ENCODE measurements at places on chromosomes 6 and 20. TPM values are rescaled to one million over a fixed set of nuclear protein-coding genes. Genes with fewer than 3 reads are reported as not detected.

The DLK2 gene
- 0.29 TPM for total RNA-seq

The KCNQ5 gene
- total RNA-seq: 8.5 TPM

The PTPRK gene
- total RNA-seq: 165 TPM

The EPHA7 gene
- total RNA-seq: not detected

The EYA2 gene
- 17.7 TPM for total RNA-seq

The SLC17A1 gene
- total RNA-seq: not detected

- H3K27me3 ChIP-seq: no peaks in the 10 kb centered on the region
- no peak overlapping the region for H3K4me3 ChIP-seq
- H3K36me3 ChIP-seq: no peaks in the 10 kb centered on the region
- H3K27ac ChIP-seq: no peak overlapping the region
These were observed 12.4 kb downstream of the ZNF341 start for GRCh38 chr20:33744181-33744580.

DNA sequence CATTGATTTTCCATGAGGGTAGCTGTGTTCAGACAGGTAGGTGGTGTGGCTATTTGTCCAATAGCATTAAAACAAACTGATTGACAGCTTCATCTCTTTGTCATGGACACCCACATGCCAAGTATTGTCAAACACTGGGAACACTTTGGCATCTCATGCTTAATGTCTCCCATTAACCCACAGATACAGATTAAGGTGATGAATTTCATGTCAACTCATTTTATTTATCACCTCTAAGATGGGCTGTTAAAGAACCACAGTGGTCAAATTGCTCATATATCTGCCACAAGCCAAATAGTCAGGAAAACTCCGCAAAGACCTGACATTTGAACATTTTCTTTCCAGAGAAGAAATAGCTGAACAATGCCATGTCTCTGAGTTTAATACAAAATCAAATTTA, 139.1 kb upstream of the SPTLC3 start:
- no peaks in the 10 kb centered on the region for H3K27me3 ChIP-seq
- H3K27ac ChIP-seq: no peak overlapping the region
- H3K36me3 ChIP-seq: no peaks in the 10 kb centered on the region

GRCh38 chr6:27188885-27189418, 58.5 kb upstream of the PRSS16 start:
- H3K36me3 ChIP-seq: no peaks in the 10 kb centered on the region
- peak; percentile 73 for DNase-seq
- H3K27ac ChIP-seq: peak overlapping the region; percentile 71
- H3K27me3 ChIP-seq: no peaks in the 10 kb centered on the region
- peak overlapping the region; percentile 84 for H3K4me3 ChIP-seq
- H3K4me1 ChIP-seq: peaks cover 3% of the 10 kb centered on the region

DNA sequence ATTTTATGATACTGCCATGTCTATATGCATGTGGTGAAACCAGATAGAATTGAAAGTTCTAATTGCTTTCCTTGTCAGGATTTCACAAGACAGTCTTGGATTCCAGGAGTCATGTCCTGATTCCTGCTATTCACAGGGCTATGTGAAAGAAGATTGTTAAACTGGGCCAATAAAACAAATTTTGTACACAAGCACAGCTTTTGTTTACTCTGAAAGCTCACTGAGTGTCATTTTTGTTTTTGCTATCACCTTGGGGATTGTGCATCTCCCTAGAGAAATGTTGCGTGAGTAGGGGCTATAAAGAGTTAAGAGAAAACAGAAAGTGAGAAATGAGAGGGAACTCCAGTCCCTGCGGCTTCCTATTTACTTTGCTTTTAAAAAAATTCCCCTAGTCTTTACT, 627.5 kb downstream of the PKHD1 start:
- no peaks in the 10 kb centered on the region for H3K4me1 ChIP-seq
- H3K27ac ChIP-seq: no peak overlapping the region
- DNase-seq: no peak
- H3K4me3 ChIP-seq: no peak overlapping the region
- no peaks in the 10 kb centered on the region for H3K27me3 ChIP-seq

- no peak for DNase-seq
- H3K27ac ChIP-seq: no peak overlapping the region
- no peaks in the 10 kb centered on the region for H3K27me3 ChIP-seq
- H3K36me3 ChIP-seq: no peaks in the 10 kb centered on the region
- no peak overlapping the region for H3K4me3 ChIP-seq
These were observed 17.4 kb downstream of the NKAIN2 start for GRCh38 chr6:123821112-123821511.

DNA sequence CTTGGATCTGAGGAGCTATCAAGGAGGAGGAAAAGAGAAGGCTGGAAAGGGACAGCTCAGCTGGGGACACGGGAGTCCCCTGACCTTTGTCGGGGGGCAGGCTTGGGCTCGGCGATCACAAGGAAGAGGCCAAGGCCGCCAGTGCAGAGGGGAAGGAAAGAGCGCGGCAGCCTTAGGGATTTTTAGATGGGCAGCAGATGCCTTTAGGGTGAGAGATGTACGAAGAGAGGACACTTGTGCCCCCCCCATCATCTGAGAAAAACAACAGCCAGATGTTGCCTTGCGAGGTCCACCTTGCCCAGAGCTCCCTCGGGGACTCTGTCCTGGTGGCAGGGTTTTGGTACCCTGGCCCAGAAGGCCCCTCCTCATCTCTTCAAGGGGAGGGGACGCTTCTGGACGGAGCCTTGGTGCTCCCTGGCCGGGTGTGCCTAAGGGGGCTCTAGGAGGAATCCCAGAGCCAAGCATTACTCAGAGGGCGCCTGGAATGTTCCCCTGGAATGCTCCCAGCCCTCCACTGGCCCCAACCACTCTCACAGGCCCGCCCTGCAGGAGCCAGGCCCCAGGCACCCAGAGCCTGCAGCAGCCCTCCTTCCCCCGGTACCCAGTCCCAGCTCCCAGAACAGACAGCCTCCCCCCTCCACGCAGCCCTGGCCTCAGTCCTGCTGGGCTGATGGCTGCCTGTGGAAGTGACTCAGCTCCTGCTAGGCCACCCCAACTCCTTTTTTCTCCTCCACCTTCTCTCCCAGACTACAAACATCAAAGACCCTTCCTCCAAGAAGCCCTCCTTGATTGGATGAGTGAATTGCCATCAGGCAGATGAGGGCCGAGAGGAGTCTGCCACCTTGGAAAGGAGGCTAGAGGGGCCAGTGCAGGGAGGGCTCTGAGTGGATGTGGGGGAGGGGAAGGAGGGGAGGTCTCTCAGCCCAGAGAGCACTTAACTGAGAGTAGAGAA, 1.8 kb downstream of the ADAM33 start:
- H3K27ac ChIP-seq: no peak overlapping the region
- no peaks in the 10 kb centered on the region for H3K36me3 ChIP-seq
- H3K4me3 ChIP-seq: peak overlapping the region; percentile 20
- H3K4me1 ChIP-seq: peaks cover 10% of the 10 kb centered on the region

DNA sequence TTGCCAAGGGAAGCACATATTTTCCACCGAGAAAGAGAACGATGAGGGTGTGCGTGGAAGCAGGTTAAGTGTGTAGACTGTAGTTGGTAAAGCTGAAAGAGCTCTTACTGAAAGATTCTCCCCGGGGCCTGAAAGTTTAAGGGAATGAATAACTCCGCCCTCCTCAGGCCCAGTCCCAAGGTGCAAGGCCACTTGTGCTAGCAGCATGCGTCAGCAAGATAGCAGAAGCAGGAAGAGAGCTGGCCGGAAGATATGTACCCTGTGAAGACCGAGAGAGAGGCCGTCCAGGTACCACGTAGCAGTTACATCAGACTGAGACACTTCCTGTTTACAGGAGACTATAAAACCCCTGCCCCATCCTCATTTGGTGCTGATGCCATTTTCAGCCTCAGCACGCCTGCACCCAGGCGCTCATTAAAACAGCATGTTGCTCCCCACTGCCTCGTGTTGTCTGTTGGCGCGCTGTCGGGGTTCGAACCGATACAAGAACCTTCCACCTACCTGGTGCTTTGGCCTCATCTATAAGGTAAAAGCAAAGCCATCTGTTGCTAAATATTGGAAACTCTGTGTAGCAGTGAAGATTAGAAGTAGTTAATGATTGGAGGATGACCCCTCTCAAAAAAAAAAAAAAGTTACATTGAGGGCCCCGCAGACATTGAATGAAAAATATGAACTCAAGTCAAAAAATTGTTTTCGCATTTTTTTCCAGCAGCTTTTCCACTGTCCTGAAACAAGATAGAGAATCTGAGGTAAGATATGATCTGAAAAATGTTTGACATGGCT, 18.6 kb upstream of the FAM135A start:
- peaks cover 2% of the 10 kb centered on the region for H3K27me3 ChIP-seq
- peaks cover 10% of the 10 kb centered on the region for H3K4me1 ChIP-seq
- H3K4me3 ChIP-seq: no peak overlapping the region
- no peak overlapping the region for H3K27ac ChIP-seq
- DNase-seq: no peak

- no peak overlapping the region for H3K4me3 ChIP-seq
- H3K27ac ChIP-seq: no peak overlapping the region
- peaks cover 14% of the 10 kb centered on the region for H3K4me1 ChIP-seq
- H3K27me3 ChIP-seq: peaks cover 28% of the 10 kb centered on the region
These were observed 7.0 kb upstream of the UBE2J1 start for GRCh38 chr6:89359561-89359960.

DNA sequence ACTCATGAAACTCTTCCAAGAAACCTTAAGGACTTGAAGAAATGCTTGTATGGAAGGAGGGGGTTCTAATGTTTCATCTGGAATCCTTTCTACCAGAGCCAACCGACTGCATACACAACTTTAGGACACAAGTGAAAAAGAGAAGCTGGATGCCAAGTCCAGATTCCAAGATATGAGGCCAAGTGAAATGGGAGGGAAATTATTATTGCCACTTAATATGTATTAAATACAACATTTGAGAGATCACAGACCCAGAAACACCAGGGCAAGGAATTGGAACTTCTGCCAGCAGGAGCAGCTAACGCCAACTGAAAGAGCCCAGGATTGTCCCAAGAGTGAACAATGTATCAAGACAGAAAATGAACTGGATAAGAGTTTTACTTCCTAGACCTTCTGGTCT, 144.2 kb downstream of the ARHGAP18 start:
- H3K27me3 ChIP-seq: no peaks in the 10 kb centered on the region
- no peak overlapping the region for H3K27ac ChIP-seq
- H3K4me3 ChIP-seq: no peak overlapping the region
- DNase-seq: no peak
- no peaks in the 10 kb centered on the region for H3K4me1 ChIP-seq

DNA sequence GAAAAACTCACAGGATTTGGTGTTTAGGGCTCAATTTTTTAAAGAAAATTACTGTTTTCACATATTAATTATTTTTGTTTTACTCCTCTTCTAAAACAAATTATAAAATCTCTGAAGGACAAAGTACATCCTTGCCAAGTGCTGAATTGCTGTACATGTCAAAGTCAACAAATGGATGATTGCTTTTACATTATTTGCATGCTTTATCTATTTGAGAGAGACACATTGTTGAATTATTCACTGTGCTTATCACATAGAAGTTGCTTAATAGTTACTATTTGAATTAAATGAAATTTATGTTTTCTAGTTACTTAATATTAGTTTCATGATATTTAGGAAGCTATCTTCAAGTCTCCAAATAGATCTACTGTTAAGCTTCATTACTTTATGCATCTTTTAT, 318.6 kb upstream of the PTCHD4 start:
- H3K4me1 ChIP-seq: peaks cover 26% of the 10 kb centered on the region
- DNase-seq: no peak
- H3K27me3 ChIP-seq: no peaks in the 10 kb centered on the region
- H3K36me3 ChIP-seq: no peaks in the 10 kb centered on the region
- no peak overlapping the region for H3K27ac ChIP-seq
- H3K4me3 ChIP-seq: no peak overlapping the region

- no peak overlapping the region for H3K27ac ChIP-seq
- H3K27me3 ChIP-seq: no peaks in the 10 kb centered on the region
- no peak overlapping the region for H3K4me3 ChIP-seq
- H3K36me3 ChIP-seq: peaks cover 6% of the 10 kb centered on the region
These were observed 27.9 kb downstream of the BLTP3A start for GRCh38 chr6:34819571-34820480.

DNA sequence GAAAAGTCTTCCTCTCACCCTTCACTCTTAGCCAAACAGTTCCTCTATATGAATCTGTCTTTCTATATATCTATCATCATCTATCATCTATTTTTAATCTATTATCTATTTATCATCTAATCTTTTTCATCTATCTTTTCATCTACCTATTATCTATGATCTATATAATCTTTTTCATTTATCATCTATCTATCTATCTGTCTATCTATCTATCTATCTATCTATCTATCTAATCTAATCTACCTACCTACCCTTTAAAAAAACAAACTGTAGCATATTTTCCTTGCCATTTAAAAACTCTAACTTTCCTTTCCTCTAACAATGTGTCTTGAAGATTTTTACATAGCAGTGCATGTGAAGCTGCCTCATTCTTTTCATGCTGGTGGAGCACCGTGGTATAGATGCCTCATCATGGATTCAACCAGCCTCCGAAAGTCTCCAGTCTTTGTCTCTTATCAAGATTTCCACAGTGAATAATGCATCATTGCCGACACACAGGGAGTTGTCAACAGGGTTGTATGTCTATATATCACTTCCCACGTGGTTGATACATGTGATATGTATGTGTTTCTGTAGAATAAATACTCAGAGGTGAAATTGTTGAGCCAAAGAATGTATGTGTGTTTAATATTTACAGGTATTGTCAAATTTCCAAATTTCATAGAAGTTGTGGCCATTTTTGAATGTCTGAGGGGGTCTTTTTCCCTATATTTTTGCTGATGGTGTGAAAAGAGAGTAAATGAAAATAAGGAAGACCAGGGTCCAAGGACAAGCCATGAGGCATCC, 51.3 kb downstream of the VEGFA start:
- H3K27ac ChIP-seq: no peak overlapping the region
- no peak for DNase-seq
- no peak overlapping the region for H3K4me3 ChIP-seq
- no peaks in the 10 kb centered on the region for H3K4me1 ChIP-seq
- peaks cover 12% of the 10 kb centered on the region for H3K27me3 ChIP-seq

DNA sequence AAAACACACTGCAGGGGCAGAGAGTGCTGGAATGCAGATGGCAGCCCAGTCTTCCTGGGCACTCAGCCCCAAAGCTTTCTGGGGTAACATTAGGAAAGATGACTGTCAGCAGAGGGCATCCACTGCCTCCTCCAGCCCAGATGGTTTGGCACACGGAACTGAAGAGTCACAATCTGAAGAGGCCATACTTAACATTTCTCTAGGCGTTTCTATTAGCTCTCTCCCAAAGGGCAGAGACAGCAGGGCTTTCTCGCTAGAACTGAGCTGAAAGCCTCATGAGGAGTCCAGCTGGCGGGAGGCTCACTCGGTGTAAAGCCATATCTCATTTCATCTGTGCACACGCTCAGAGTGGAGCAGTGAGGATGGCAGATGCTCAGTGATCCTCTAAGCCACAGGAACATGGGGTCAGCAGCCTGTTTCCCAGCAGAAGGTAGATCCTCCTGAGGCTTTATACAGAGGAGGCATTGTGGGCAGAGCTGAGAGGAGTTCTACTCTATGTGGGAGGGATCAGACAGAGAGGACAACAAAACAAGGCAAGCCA, 28.1 kb downstream of the ALDH8A1 start:
- DNase-seq: no peak
- no peaks in the 10 kb centered on the region for H3K36me3 ChIP-seq
- peaks cover 8% of the 10 kb centered on the region for H3K4me1 ChIP-seq
- no peaks in the 10 kb centered on the region for H3K27me3 ChIP-seq

- H3K4me3 ChIP-seq: no peak overlapping the region
- H3K27me3 ChIP-seq: no peaks in the 10 kb centered on the region
- H3K4me1 ChIP-seq: no peaks in the 10 kb centered on the region
These were observed 494.6 kb upstream of the ID4 start for GRCh38 chr6:19342616-19343015.

- no peaks in the 10 kb centered on the region for H3K27me3 ChIP-seq
- no peak overlapping the region for H3K4me3 ChIP-seq
- no peak overlapping the region for H3K27ac ChIP-seq
- H3K4me1 ChIP-seq: peaks cover 9% of the 10 kb centered on the region
- H3K36me3 ChIP-seq: peaks cover 15% of the 10 kb centered on the region
These were observed 35.2 kb downstream of the SPATA2 start for GRCh38 chr20:49880177-49880576.

GRCh38 chr6:93418408-93419303, 703 bp downstream of the EPHA7 start:
- H3K4me3 ChIP-seq: peak overlapping the region; percentile 60
- H3K27me3 ChIP-seq: peaks cover 38% of the 10 kb centered on the region
- peak; percentile 53 for DNase-seq
- H3K27ac ChIP-seq: no peak overlapping the region
- H3K36me3 ChIP-seq: no peaks in the 10 kb centered on the region

Measured in osteoblast (primary cell).